ENCODE measurements at places on chromosomes 4 and X.

- no peak for DNase-seq
These were observed 211.2 kb downstream of the SNCA start for GRCh38 chr4:89625599-89626293.

- DNase-seq, result no peak
These were observed 126.3 kb downstream of the RAPGEF2 start for GRCh38 chr4:159229164-159229563.

DNA sequence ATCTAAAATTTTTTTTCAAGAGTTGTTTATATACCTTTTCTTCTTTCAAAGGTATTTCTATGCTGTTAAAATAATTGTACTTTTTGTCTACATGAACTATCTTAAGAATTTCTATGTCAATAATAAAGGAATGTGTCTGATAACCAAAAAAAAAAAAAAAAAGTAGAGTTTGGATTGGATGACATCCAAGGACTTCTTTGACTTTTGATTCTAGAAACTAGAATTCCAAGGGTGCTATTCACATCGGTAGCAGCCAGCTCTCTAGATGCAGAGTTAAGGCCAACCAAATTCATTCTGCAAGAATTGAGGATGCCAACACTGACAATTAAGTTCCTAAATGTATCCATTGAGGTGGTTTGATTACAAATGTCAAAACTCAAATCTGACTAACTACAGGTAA, 42.0 kb upstream of the PRKG2 start:
- DNase-seq, result no peak

GRCh38 chr4:95644417-95644816, 95.6 kb upstream of the UNC5C start:
- no peak for DNase-seq

DNA sequence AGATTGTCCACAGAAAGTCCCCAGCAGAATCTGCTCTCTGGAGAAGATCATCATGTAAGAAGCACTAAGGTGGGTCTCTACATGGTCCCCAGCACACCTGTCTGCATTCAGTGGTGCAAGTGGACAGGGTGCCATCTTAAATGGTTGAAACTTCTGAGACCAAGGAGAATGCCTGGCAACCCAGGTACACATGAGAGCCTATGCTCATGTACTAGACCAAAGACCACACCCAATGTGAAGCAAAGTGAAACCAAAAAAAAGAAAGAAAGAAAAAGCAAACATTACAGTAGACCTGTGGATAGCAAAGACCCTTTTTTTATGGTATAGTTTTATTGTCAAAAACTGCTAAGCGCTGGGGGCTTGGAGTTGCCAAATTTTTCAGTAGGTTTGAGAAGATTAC, 15.0 kb downstream of the CD40LG start:
- DNase-seq, result no peak

All from stimulated activated CD4-positive, alpha-beta T cell treated with anti-CD3 and anti-CD28 coated beads, Interleukin-1b, Interleukin-23, amount 100 ng/mL, for 4 hours (primary cell).